ENCODE measurements at places on chromosomes 7 and 10.

- no peak for DNase-seq
These were observed 71.5 kb upstream of the SLC13A1 start for GRCh38 chr7:123271231-123271630.

GRCh38 chr10:62528441-62528840, 154.3 kb downstream of the ZNF365 start:
- no peak for DNase-seq

DNA sequence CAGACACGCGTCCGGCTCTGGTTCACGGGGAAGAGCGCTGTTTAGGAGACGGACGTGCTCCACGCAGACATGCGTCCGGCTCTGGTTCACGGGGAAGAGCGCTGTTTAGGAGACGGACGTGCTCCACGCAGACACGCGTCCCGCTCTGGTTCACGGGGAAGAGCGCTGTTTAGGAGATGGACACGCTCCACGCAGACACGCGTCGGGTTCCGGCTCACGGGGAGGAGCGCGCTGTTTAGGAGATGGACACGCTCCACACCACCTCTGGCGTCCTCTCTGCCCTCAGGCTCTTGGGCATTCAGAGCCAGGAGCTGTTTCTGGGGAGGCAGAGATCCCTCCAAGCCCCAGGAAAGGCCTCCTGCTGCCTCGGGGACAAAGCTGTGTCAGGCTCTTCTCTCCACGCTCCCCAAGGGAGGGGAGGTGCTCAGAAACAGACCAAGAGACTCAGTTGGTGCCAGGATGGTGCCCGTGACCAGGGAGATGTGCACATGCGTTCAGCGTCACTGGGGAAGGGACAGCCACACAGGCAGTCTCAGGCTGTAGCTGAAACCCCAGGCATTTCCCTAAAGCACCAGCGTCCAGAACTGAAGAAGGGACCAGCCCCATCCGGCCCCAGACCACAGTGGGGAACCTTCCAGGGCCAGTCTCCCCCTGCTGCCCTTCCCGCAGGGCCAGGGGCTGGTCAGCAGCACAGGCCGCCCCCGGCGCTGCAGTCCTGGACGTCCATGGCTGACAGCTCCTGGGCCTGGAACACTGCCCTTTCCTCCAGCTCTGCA, 175.6 kb downstream of the ELFN1 start:
- DNase-seq = no peak

DNA sequence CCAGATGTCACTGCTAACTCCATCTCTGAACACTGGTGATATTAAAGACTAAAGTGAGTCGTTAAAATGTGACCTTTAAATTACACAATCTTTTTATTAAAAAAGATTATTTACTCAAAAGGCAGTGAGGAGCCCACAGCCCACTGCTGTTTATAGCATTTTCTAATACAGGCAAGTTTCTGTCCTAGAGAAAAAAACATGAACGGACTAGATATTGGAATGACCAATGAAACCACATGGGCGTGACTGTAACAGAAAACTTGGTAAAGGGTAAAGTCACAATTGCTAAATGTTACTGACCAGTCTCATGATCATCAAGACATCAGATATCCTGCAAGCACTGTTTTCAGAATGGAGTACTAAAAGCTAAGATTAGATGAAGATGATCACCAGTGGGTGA, 78.7 kb downstream of the FEZF1 start:
- no peak for DNase-seq

DNA sequence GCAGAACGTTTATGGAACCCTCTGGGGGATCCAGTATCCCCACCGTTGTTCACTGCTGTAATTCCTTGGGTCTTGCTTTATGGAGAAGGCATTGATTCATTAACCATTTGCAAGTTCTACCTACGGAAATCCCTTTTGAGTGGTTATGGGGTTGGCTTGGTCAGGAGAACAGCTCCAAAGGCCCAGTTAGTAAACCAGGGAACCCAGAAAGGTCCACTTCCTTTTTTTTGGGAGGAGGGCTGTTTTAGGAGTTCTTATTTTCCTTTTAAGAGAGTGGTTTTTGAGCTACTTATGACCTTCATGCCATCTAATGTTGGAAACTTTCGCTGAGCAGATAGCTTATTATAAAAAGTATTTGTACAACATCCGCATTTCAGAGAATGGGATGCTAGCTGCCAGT, 1.3 kb downstream of the POR start:
- no peak for DNase-seq

DNA sequence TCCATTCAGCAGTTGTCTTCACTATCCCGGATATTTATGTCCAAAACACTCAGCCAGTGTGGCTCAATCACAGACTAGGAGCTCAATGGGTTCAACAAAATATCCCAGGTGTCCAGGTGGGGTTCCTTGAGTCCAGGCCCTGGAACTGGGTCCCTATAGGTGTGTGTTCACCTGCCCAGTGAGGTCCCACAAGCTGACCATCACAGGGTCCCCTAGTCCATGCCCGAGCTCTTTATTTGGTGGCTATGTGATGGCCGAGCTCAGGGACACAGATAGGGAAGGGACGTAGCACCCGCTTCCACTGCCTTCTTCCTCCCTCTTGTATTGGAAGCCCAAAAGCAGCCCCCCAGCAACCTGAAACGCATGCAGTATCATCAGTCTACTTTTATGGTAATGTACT, 78.9 kb upstream of the DDC start:
- no peak for DNase-seq

DNA sequence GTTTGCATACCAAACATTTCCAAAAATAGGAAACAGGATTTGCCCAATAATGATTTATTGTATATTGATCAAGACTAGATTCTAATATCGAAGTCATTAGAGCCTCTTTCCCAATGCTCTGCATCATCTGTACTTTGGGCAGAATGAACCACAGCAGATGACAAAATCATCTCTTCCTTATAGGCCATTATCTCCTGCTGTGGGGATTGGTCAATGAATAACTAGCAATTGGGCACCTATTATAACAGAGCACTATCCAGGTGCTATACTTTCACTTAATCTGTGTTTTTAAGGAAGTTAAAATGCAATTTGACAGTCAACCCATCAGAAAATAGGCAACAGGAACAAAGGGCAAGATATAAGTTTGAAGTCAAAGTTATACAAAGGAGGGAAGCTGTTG, 290.3 kb downstream of the AHR start:
- no peak for DNase-seq

DNA sequence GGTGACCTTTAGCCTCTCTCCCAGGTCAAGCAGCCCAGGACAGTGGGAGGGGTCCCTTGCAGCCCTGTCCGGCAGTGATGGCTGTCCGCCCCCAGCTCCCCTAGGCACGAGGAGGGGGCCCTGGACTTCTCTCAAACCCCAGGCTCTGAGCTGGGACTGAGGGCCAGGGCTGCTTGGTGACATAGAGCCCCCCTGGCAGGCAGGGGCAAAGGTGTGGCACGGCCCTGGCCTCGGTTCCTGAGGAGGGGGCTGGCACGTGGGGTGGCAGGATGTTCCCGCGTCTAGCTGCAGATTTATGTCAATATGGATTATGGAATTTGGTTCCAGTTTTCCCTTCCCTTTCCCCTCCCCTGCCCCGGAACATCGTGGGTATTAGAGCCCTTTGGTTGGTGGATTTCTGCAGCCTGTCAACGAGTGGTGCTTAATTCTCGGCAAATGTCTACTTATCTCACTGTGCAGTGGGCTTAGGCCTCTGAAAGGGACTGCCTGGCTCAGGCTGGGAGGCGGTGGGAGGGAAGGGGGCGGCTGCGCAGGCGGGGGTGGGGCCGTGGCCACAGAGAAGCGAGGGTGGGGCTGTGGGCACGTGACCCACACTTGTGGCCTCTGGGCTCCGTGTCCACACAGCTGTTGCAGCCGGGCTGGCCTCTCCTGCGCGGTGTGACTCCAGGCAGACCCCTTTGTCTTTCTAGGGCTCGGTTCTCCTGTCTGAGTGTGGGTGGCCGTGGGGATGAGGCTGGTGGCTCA, 19.3 kb downstream of the UNCX start:
- DNase-seq = no peak

All from stimulated activated CD4-positive, alpha-beta T cell treated with anti-CD3 and anti-CD28 coated beads, Interleukin-4, amount 100 ng/mL, for 1 hour (primary cell).